ENCODE measurements at places on chromosomes 3 and 15.
A peak's percentile ranks its signal among the peaks of the same experiment; 100 is the strongest.

DNA sequence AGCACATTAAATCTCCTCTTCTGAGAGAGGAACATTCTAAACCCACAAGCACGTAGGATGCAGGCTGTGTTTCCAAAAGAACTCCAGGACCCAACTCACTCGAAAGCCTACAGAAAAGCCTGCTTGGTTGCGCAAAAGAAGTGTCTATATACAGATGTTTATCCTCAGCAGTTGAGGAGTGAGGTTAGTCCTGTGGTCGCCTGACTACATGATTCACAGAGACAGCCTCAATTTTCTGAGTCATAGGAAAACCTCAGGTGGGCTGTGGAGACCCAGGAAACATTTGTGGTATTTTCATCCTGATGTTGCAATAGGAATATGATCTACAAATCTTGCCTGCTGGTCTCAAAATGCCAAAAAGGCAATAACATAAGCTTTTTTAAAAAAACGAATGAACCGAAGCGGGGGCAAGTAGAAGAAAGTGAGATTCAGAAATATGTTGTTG lies 183.8 kb upstream of the THRB start:
- DNase-seq: no peak

DNA sequence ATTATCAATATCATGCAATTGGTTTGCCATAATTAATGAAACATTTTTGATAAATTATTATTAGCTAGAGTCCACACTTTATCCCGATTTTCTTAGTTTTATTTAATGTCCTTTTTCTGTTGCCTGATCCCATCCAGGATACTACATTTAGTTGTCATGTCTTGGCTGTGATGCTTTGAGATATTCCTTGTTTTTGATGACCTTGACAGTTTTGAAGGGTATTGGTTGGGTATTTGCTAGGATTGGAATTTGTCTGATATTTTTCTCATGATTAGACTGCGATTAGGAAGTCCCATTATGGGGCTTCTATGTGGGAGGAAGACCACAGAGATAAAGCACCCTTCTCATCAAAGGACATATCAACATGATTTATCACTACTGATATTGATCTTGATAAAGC lies 43.0 kb downstream of the CGNL1 start:
- no peak for DNase-seq

DNA sequence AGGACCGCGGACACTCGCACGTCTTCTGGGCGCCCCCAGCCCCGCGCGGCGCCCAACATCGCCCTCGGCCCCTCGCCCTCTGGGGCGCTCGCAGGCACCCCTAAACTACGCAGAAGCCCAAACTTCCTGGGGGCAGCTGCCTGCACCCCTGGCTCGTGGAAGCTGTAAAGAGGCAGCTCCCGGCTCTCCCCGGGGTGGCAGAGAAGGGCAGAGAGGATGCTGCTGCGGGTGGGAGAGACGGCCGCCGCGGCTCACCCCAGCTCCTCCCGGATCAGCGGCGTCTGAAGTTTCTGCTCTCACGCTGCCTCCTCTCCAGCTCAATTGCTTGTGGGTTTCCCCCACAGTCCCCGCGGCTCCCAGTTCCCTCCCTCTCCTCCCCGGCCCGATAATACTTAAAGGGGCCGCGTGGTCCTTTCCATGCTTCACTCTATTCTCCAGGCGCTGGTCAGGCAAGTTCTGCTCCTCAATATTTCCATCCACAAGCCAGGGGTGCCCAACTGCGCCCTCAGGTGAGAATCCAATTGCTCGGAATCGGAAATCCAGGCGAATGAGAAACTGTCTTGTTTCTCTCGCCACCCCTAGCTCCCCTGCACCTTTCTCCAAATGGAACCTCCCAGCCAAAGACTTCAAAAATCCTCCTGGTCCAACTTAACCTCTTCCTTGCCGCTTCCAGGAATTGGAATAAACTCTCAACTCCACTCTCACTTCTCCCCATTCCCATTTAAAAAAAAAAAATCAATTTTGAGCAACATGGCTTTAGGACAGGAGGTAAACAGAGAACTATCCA lies 748.5 kb downstream of the ROBO1 start:
- DNase-seq: peak; percentile 89

GRCh38 chr3:53772562-53772961 lies 73.7 kb downstream of the CHDH start:
- no peak for DNase-seq

DNA sequence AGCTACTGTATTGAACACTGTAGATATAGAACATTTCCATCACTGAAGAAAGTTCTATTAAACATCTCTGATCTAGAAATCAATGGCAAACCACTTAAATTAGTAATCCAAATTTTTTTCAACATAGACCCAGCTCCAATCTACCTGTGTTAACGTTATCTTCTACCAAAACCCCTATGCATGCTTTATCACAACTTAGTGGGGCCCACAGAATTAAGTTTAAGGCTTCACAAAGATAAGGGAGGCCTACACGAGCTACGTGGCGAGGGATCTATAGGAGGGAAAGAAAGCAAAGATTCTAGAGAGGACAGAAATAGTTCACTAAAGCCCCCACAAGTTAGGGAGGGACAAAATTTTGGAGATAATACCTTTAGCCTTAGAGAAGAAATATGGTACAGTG lies 116.1 kb downstream of the TFDP2 start:
- no peak for DNase-seq

DNA sequence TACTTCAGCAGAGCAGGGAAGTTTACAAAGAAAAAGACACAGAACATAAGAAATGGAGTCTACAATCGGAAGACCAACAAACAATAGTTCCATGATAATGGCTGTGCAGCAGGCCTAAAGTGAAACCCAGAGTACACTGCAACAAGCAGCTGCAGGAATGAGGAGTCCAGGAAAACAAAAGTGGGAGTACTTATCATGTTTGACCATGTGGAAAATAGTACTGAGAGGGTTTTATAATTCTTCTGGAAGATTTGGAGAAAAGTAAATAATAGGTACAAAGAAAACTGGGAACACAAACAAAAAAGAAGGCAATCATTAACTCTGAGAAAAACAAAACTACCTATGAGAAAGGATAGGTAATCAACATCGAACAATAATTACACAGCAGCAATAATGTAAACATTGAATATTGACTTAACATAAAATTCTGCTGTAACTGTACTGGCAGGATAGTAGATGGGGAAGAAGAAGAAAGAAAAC lies 87.5 kb downstream of the NEK10 start:
- DNase-seq: no peak

DNA sequence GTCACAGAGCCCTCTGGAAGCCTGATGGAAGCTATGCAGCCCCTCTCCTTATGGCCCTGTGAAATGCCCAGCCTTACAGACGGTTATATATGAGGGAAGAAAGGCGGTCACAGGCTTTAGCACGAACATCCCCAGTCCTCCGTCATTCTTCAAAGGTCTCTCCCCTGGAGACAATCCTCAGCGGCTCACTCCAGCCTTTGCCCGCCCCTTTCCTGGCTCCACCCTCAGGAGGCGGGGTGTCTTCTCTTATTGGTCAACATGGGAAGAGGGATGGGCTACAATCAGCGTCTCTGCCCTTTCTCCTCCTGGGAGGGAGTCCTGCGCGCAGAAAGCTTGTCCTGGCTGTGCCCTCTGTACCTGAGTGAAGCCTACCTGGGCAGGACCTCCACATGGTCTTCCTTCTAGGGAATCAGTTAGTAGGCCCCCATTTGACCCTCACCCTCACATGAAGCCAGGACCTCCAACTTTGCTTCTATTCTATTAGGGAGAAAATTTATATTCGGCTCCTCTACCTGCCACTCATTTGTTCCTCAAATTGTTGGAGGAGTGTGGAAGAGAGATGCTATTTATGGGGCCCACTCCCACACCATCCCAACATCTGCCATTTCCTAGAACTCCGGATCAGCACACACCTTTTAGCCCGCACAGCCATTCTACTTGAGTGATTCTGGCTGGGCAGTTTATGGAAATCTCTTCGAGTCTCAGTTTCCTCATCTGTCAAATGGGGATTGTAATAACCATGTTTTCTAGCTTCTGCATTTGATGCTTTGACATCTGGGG lies 112.9 kb upstream of the SLC6A11 start:
- no peak for DNase-seq

- DNase-seq: no peak
These were observed 5.9 kb downstream of the NUP210 start for GRCh38 chr3:13414040-13414729.

DNA sequence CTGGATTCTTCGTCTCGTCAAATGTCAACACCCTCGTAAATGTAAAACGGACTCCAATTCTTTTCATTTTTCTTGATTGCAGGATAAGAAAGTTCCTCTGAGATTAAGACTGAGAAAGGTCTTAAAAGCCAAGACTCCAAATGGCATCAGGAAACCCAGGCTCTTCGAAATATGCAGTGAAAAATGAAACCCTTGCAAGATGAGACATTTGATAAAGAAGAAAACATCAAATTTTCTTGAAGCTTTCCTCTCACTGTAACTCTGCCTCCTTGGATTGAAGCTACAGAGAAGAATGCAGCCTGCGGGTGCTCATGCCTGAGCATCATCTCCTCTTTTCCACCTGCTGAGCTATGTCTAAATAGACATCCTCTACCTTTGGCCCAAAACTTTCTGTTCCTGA lies 342.4 kb upstream of the THBS1 start:
- no peak for DNase-seq

DNA sequence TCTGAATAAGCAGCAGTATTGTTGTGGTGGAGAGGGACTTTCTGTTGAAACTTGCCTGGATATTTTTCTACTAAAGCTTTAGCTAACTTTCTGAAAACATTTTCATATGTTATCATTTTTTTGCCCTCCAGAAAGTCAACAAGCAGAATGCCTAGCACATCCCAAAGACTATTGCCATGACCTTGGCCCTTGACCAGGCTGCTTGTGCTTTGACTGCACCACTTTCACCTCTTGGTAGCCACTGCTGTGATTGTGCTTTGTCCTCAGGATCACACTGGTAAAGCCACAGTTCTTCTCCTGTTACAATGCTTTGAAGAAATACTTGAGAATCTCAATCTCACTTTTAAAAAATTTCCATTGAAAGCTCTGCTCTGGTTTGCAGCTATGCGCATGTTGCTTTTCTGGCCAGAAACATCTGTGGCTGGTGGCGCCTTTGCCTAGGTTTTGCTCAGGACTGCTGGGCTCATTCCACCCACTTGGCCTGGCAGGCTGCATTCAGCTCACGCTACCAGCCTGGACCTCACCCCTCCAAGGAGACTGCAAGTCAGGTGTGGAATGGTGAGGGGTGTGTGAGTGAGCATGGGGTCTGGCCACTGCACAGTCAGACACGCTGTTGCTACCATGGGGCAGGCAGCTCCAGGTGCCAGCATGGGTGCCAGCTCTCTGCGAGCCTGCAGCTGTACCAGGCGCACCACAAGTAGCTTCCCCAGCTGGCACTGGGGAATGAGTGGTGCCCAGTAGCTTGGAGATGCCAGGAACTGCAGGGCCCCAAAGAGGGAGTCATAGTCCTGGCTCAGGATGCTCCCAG lies 89.8 kb upstream of the TNFSF10 start:
- DNase-seq: no peak

- no peak for DNase-seq
These were observed 32.3 kb downstream of the TMOD3 start for GRCh38 chr15:51861557-51862359.

- no peak for DNase-seq
These were observed 242.4 kb upstream of the SATB1 start for GRCh38 chr3:18667552-18667951.

- DNase-seq: no peak
These were observed 3.2 kb downstream of the KCTD6 start for GRCh38 chr3:58495101-58495500.

DNA sequence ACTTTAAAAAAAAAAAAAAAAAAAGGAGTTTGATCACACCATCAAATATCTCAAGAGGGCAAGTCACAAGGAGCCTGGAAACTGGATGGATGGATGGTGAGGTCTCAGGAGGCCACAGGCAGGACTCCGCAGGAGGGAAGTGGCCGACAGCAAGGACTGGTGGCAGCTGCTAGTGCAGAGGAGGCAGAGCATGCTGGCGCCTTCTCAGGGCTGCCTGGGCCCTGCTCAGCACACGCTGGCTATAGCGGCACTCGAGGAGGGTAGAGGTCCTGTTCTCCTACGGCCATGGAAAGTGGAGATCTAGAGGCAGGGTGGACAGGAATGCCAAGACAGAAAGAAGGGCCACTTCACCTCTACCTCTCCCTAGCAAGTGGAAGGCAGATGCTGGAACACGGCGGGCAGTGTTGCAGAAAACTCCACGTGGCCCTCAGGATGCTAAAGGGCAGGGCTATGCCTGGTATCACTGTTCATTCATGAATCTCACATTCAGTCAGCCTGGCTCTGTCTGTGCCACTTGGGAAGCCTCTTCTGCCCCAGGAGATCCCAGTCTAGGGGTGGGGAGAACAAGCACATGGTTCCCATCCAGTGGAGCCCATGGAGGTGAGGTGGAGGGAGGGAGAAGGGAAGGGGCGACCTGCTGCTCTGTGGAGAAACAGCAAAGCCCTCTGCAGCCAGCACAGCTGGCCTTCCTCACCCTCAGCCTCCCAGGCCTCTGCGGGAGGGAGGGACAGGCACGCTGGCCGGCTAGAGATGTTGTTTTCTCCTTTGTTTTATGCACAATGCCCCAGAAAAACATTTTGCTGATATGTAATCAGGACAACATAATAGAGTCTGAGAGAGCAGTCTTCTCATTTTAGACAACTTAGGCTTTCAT lies 71.0 kb downstream of the OXNAD1 start:
- no peak for DNase-seq

DNA sequence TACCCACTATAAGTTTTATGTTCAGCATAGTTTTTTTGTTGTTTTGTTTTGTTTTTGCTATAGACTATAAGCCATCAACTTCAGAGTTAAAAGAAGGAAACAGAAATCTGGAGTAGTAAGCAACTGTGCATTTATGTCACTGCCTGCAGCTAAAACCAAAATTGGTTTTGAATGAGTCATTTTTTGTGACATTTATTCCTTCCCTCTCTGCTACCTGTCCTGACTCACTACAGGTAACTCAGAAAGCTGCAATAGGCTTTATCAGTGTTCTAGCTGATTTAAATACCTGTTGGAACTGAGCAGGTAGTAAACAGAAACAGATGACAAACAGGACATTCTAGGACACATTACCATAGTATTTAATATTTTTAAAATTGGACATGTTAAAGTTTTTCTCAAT lies 393.3 kb upstream of the WNT5A start:
- no peak for DNase-seq

DNA sequence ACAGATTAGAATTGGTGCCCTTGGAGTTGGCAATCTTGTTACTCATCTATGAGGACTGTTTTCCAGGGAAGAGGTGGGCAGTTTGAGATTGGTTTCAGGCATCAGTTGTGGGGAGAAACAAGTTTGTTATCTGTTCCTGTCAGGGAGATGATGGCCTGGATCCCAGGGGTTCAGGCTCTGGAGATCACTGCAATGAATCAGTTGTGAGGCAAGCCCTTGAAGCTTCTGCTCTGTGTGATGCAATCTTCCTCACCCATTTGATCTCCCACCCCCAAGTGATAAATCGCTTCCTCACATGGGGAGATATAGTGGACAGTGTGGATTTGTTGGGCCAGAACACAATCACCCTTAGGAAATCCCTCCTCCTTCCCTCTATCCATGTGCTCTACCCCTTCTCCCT lies 276.6 kb upstream of the LRTM1 start:
- DNase-seq: no peak

- no peak for DNase-seq
These were observed at the start of gene PCOLCE2 for GRCh38 chr3:142888481-142889211. TSS of gene PCOLCE2 (minus strand) at chr3:142889083. CDS start at chr3:142888896, 187 bp downstream.

- no peak for DNase-seq
These were observed 4.9 kb upstream of the NUP210 start for GRCh38 chr3:13424865-13425617.

Measured in SHP77 treated with DMSO at 0.1 percent for 48 hours (cell line).